ENCODE measurements at places on chromosomes 1 and 21.

DNA sequence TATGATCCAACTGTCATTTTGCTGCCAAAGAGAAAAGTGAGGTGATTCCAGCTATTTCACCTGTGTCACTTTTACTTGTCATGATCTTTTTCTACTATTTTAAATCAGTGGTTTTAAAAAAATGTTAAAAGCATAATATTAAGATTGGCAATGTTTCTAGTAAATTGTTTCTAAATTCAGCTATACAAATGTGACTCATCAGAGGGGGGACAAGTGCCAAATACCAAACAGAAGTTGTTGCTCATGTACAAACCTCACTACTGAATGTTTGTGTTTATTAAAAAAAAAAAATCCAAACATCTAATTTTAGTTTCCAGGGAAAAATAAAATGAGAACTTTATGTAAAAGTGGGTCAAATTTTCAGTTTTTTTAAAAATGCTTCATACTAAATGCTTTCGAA, 346.2 kb upstream of the SNX7 start:
- DNase-seq = no peak

GRCh38 chr1:109792056-109792831, 28.5 kb upstream of the EPS8L3 start:
- DNase-seq = no peak

DNA sequence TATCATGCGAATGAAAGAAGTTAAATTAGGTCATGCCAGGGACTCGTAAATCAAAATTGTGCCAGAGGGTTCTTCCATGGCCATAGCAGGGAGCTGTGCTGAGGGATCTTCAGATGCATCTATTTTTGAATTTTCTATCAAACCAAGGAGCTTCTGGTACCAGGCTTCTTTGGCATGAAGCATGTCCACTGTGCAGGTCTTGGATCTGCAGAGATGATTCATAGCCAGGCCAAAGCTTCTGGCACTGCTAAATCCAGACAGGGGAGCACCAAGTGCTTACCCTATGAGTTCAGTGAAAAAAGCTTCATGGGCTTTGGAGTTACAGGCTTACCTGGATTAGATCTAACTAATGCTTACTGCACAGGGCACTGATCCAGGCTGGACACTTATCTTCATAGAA, 154.2 kb upstream of the DAB1 start:
- DNase-seq = no peak

DNA sequence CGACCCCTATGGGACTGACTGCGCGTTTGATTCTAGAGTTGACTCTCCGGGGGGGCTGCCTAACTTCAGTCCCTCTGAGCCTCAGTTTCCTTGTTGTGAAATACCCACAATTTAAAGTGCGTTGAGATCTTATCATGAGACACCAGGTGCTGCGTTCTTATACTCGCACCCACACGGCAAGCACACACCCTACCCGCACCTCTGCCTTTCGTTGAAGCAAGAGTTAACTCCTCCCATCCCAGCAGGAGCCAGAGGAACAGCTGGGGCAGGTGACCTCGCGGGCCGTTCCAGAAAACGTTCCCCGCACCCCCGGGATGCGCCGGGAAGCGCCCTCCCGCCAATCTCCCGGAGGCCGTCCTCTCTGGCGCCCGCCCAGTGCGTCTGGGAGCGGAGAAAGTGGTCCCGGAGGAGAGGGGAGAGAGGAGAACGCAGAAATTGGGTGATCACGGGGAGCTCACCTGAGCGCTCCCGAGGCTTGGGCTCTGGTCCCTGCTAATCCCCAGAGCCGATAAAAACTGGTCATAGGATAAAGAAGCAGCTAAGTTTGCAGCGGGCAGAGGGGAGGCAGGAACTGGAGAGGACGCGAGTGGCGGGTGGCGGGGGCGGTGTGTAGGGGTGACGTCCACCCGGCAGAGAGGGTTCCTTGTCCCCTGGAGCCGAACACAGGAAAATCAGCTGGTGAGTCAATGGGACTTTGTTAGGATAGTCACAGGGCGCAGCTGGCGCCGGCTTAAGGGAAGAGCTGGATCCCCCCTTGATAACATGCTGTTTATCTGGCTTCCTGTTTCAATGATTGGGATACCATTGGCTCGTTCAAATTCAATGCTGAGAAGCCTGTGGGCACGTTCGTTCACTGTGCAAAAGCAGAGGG, 869 bp downstream of the NAV1 start:
- no peak for DNase-seq

DNA sequence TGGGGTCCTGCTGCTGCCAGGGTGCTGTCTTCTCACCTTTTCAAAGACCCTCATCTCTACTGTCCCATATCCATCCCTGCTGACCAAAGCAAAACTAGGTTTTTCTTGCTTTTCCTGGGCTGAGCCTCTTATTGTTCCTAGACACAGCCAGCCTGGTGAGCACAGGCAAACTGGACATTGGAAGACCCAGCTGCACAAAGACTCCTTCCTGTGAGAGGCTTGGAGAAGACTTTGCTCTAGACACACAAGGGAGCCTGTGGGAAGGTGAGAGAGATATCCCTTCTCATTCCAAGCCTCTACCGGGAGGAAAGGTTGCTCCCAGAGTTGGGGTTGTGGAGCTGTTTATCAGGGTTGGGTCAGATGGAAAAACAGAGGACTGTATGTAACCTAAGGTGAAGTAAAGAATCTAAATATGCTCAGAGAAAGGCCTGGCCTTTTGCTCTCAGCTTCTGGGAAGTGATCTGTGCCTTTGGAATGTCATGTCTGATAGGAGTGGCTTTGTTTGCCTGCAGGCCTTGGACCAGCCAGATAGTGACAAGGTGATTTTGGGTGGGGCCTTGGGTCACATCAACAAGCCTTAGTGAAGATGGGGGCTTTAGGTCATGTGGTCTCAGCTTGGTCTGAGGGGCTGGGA, 87.6 kb upstream of the RUNX1 start:
- DNase-seq = no peak

DNA sequence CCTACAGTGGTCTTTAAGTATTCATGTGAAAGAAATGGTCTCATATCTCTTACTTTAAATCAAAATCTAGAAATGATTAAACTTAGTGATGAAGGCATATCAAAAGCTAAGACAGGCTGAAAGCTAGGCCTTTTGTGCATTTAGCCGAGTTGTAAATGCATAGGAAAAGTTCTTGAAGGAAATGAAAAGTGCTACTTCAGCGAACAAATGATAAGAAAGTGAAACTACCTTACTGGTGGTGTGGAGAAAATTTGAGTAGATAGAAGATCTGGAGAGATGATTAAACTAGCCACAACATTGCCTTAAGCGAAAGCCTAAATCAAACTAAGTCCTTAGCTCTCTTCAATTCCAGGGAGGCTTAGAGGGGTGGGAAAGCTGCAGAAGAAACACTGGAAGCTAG, 147.6 kb downstream of the DSCAM start:
- no peak for DNase-seq

- DNase-seq = no peak
These were observed 7.3 kb downstream of the IL24 start for GRCh38 chr1:206904423-206905142.

Measured in stimulated activated CD8-positive, alpha-beta memory T cell treated with anti-CD3 and anti-CD28 coated beads, Interleukin-15, amount 100 ng/mL, for 24 hours (primary cell).